ENCODE measurements at places on chromosomes 4 and X.

DNA sequence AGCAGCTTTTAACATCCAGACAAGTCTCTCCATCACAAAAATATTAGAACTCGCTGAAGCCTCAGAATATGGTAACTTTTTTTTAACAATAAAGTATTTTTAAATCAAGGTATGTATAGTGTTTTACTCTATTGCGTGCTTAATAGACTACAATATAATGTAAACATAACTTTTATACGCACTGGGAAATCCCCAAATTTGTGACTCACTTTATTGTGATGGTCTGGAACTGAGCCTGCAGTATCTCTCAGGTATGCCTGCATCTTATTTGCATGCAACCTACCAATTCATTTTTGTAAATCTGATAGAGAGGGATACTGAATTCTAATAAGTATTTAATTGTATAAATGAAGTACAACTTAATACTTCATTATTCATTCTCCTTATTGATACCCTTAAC, 823.5 kb downstream of the ADGRL3 start:
- DNase-seq, result no peak

GRCh38 chr4:181319629-181320028, 923.6 kb upstream of the TENM3 start:
- DNase-seq, result no peak

DNA sequence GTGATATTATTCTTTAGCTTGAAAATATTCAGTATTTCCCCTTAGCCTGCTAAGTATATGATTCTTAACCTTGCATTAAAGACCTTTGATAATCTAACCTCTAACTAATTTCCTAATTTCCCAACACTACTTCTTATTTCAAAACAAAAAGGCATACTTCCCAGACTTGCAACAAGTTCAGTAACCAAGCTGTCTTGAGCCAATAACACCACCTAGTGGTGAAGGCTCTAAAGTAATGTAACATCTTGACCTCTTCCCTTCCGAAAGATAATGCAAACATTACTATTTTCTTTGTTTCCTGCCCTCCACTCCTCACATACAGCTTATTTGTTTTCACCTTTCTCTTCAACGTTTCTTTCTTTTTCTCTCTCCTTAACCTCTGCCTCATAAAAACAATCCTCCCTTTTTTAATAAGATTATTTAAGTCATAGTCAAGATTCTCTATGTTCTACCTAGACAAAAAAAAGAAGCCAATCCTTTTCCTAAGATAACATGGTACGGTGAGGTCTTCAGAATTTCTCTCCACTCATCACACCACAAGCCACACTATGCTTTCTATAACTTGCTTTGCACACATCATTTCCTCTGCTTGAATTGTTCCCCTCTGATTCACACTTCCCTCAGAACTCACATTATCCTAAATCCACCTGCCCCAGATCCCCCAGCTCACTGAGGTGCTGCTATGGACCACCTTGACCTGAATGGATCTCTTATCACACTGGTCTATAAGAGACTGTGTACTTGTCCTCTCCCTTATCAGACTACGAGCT, 3.5 kb downstream of the FAT1 start:
- no peak for DNase-seq

DNA sequence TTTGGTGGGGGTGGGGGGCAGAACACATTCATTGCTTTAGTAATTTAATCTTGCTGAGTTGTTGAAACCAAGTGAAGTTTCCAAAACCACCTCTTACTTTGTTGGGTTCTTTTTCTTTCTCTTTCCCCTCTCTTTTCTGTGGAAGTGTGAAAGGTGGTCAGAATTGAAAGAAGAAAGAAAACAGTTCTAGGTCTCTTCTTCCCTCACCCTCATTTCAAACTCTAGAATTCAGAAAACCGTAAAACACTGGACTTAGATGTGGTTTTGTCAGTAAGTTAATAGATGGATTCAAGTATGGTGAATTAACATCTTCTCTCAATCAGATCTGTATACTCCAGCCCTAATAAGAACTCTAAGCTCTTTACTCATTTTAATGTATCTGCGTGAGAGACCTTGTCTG, 23.7 kb downstream of the PLP1 start:
- DNase-seq, result no peak

DNA sequence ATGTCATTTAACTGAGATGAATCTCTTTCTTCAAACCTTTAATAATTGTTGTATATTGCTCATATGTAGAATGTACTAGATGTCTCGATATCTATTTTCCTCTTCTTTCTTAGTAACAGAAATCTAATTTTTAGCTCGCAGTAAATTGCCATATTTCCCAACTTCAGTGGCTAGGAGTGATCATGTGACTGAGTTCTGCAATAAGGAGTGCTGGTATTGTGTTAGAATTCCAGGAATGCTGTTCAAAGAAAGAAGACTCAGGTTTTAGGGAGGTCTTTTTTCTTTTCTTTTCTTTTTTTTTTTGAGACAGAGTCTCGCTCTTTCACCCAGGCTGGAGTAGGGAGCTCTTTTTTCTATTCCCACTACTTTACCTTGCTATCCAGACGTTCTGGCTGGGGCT, 81.7 kb downstream of the SLC10A7 start:
- DNase-seq, result no peak

GRCh38 chrX:133609166-133609565, 193.9 kb upstream of the GPC4 start:
- DNase-seq, result no peak

DNA sequence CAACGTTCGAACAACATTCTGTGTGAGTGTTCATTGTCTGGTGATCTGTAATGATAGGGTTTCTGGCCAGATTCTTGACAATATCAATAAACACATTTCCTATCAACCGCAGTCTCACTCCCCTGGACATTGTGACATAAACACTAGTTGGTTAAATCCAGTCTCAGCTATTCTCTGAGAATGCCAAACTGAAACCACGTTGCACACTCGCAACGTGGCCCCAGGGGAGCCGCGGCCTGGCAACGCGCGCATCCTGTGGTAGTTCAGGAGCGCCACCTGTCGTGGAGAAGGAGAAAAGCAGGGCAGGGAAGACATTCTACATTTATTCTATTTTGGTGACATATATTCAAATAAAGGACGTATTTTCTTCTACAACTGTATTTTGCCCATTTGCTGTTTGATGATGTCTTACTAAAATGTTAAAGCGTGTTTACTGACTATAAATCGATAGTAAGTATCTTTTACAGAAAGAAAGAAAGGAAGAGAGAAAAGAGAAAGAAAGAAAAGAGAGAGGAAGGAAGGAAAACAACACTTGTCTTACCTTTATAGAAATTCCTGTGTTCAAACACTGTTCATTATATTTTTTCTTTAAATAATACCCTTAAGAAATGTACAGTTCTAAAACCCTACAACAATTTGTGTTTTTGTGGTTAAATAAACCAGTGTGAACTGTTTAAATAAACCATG, 738.3 kb upstream of the FRG1 start:
- DNase-seq, result no peak

- DNase-seq, result no peak
Observed at GRCh38 chr4:112189754-112190153, 41.8 kb upstream of the AP1AR start.

- DNase-seq, result no peak
Observed at GRCh38 chr4:89196056-89196674, 84.8 kb downstream of the TIGD2 start.

DNA sequence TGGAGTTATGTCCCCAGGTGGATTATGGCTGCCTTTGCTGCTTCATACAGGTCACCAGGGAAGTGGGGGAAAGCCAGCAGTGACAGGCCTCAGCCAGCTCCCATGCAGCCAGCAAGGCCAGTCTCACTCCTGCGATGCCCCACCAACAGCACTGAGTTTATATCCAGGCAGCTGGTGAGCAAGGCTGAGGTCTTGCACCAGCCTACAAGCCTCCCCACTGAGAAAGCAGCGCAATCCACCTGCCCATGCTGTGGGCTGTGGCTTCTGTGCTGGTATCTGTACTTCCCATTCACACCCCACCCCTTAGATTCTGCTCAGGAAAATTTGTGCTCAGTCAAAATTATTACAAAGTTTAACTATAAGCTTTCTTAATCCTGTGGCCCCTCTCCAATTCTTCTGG, 153.5 kb downstream of the HHIP start:
- DNase-seq, result no peak

GRCh38 chr4:39655876-39656275, 17.2 kb upstream of the SMIM14 start:
- no peak for DNase-seq

DNA sequence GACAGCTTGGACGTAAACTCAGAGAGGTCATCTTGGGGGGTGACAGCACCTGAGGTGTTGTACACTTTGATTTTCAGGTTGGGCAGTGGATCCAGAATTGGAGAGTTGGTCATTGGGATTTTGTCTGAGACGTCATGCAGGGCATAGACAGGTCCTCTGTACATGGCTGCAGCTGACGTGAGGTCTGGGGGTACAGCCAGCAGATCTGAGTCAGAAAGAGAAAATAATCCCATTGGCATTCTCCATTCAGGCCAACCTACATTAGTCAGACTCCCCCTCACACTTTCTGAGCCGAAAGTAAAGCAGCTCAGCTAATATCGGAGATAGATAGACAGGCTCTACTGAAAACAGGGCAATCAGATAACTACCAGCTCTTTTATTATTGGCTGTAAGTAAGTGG, 329.7 kb downstream of the UNC5C start:
- no peak for DNase-seq
